CD8-positive, alpha-beta memory T cell (primary cell): ENCODE measurements at places on chromosomes 6 and 20. TPM values are rescaled to one million over a fixed set of nuclear protein-coding genes. Genes with fewer than 3 reads are reported as not detected.

PXDC1 gene
- total RNA-seq = 0.15 TPM

FABP7 gene
- not detected for total RNA-seq

- H3K36me3 ChIP-seq = no peaks in the 10 kb centered on the region
- no peak for DNase-seq
- H3K27me3 ChIP-seq = no peaks in the 10 kb centered on the region
- no peak overlapping the region for H3K4me3 ChIP-seq
Measured at GRCh38 chr20:13298692-13299373, 77.8 kb downstream of the ISM1 start.

TPD52L1 gene
- total RNA-seq = not detected

GRCh38 chr6:13124131-13124530, 204.2 kb downstream of the TBC1D7 start:
- H3K4me3 ChIP-seq = no peak overlapping the region
- no peaks in the 10 kb centered on the region for H3K27me3 ChIP-seq
- no peaks in the 10 kb centered on the region for H3K36me3 ChIP-seq
- no peaks in the 10 kb centered on the region for H3K4me1 ChIP-seq

- no peak overlapping the region for H3K27ac ChIP-seq
- H3K4me1 ChIP-seq = no peaks in the 10 kb centered on the region
- DNase-seq = no peak
- H3K36me3 ChIP-seq = no peaks in the 10 kb centered on the region
Measured at GRCh38 chr6:131015025-131015591, 47.9 kb downstream of the EPB41L2 start.
